ENCODE measurements at places on chromosomes 4 and X.

DNA sequence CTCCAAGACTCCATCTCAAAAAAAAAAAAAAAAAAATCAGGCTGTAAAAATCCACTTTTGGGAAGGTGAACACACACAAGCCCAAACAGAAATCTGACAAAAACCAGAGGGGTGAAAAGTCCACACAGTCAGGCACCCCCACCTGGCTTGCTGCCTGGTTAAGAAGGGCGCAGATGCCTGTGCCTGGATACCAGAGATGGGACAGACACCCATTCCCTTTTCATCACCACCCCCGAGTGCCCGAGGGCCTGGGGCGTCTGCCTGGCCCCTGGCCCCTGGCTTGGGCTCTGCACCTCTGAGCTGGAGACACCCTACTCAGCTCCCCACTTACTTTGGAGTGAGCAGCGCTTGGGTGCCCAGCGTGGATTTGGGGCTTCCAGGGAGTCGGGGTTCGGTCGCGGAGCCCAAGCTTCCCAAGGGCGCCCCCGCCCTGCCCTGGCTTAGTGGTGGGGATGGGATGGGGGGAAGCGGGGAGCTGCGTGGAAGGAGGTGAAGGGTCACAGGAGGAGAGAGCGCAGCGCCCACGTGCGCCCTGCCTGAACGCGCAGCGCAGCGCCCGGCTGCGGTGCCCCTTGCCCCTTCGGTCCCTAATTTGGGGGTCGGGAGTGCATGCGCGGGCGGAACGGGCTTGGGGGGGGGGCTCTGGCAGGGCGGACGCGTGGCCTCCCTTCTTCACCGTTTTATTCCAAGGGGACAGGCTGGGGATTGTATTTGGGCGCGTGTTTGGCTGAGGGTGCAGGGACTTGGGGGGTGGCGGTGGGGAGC is 11.3 kb downstream of the SHOX start:
- DNase-seq: no peak

GRCh38 chrX:133849676-133850075 is 135.7 kb downstream of the GPC3 start:
- no peak for DNase-seq

GRCh38 chr4:24473309-24473721 is 111.0 kb downstream of the DHX15 start:
- DNase-seq: peak; percentile 57

- no peak for DNase-seq
Measured at GRCh38 chrX:97563531-97564133, 679.9 kb downstream of the RPA4 start.

DNA sequence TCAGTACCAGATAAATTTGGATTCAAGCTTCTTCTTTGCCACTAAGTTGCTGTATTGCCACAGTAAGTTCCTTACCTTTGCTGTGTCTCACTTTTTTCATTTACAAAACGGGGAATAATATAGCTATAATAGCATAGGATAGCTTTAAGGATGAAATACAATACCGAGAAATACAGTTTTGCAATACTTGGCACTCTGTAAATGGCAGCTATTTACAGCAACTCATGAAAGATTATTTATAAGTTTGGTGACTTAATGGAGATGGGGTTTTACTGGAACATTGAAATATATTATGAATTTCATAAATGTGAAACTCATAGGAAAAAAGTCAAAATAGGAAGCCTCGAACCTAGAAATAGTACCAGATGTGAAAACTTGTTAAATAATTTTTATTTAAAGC is 27.6 kb downstream of the ANXA10 start:
- no peak for DNase-seq

GRCh38 chr4:183130328-183131155 is 31.5 kb downstream of the WWC2 start:
- DNase-seq: no peak

- no peak for DNase-seq
Measured at GRCh38 chr4:11111876-11112275, 316.8 kb downstream of the HS3ST1 start.

DNA sequence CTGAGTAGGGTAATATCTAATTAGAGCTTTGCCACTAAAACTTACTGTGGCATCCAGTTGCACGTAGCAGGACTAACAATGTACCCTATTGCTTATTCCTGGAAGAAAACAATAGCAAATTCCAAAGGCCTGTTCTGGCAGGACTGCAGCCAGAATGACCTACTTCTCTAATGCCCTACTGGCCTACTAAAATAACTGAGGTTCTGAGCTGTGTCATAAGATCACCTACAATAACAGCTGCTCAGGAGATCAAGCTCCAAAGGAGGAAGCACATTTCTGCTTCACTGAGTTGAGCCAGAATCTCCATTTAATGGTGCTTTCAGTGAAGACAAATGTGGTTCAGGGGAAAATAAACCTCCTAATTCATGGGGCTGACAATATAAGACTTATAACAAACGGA is 42.2 kb upstream of the CXCL8 start:
- no peak for DNase-seq

DNA sequence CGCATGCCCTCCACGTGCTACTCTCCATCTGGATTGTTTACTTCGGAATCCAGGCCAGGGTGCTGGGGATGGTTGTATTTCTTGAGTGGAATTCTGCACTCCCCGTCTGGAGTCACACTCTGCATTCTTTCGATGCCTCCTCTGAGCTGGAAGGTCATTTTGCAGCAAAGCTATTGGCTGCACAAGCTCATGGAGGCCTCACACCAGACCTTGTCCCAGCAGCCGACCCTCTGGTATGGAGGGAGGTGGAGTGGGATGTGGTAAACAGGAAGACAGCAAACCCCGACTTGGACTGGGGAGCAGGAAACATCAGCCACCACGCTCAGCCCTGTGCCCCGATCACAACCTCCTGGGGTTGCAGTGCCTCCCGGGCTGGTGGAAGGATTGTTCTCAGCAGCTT is 225.3 kb upstream of the LNX1 start:
- no peak for DNase-seq

DNA sequence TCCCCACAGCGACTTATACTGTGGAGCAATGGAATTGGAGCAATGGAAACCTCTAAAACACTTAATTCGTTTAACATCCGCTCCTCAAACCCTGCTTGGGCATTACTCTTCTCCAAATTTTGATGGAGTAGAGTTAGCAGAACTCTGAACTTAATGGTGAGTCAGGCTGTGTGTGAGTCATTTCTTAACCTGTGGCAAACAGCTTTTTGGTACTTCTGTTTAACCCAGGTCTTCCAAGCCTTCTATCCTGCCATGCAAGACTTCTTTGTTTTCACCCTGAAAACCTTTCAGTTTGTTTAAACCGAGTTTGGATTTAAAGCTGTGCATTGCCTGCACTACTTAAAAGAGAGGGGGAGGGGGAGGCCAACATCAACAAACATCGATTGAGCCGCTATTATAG is 3.6 kb upstream of the AMOT start:
- no peak for DNase-seq

DNA sequence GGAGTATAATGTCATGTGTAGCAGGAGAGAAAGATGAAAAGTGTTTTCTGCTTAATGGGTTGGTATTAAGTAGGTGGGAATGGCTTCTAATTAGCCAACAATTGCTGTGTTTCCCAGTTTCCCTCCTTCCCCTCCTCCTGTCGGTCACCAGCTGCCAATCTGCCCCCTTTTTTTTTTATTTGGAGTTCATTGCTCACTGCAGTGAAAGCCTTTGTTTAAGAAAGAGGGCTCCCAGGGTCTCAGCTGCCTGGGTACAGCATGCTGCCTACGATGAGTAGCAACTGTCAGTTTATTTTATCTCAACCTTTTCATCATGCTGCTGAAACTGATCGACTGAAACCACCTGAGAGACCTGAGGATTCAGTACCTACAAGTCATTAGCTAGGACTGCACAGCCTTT is 149.0 kb downstream of the POU4F2 start:
- no peak for DNase-seq

- peak; percentile 73 for DNase-seq
Measured at GRCh38 chr4:105147553-105148161, 981 bp downstream of the TET2 start.

GRCh38 chr4:147929746-147930145 is 197.9 kb downstream of the ARHGAP10 start:
- no peak for DNase-seq

DNA sequence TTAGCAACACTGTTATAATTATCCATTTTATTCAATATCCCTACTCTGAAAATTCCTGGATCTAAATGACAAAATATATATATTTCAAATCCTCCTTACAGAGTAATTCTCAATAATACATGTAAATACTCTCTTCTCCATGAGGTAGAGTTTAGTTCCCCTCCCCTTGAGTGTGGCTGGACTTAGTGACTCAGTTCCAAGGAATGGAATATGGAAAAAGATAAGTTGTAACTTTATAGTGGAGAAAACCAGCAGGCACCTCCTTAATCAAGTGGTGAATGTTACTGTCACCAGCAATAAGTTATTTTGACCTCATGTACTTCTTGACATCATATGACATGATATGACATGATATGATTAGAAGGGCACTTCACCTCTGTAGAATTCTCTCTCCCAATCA is 302.0 kb downstream of the RAB28 start:
- no peak for DNase-seq

GRCh38 chr4:159278399-159278798 is 175.5 kb downstream of the RAPGEF2 start:
- DNase-seq: no peak

DNA sequence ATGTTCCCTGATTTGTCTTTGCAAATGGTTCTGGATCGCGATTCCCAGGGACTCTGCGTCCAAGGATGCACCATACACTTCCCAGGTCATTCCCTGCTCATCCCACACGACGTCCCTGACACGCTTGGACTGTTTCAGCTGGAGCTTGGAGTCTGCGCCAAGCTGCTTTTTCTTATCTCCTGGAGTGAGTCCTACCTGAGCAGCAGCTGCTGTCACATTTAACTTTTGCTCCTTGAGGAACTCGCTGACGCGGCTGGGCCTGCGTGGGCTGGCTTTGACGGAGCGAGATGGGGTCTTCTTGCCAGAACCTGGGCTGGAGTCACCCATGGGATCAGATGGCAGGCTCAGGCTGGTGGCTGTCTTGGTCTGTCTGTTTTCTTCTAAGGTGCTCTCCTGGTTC is 59.6 kb downstream of the GPRIN3 start:
- DNase-seq: no peak

DNA sequence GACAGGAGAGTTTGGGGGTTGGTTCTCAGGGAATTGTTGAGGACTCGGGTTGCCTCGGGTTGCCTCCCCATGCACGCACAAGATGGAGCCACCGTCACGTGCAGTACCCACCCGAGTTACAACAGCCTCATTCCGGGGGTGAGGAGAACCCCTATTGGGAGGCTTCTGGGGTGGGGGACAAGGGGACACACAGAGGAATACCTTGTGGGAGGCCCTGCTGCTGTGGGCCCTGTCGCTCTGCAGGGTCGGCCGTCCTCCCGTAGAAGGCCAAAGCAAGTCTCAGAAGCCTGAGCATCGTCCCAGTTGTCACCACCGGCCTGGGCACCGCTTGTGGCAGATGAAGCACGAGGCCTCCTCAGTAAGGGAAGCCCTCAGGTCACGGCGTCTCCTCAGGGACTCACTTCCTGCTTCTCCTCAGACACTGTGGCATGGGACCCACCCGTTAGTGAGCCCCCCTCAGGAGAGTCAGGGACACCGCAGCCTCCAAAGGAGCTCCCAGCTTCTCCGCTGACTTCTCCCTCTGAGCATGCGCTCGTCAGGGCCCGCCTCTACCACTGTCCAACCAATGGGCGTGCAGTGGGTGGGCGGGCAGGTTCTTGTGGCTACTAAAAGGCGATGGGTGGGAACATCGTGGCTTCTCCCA is at the start of gene CT55:
TSS of gene CT55 (minus strand) at position 522 of the 643 bp plus-strand sequence. CDS start at position 295, 227 bp downstream.
- no peak for DNase-seq

- DNase-seq: no peak
Measured at GRCh38 chr4:80060804-80061203, 12.2 kb downstream of the ANTXR2 start.

DNA sequence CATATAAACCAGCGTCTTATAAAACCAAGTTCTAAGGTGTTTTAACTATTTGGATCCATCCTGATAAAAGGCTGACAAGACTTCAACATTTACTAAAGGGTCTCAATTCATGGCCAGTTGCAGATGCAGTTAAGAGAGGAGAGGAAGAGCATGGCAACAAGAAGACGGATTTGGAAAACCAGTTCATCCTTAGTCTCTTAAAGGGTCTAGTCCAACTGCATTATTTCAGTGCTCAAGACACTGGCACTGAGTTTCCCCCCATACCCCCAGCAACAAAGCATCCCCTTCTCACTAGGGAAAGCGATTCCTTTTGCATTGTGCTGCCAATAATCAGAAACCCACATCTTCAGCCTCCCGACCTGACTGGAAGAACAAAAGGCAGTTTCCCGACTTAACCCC is 90.3 kb upstream of the TFDP3 start:
- DNase-seq: no peak

DNA sequence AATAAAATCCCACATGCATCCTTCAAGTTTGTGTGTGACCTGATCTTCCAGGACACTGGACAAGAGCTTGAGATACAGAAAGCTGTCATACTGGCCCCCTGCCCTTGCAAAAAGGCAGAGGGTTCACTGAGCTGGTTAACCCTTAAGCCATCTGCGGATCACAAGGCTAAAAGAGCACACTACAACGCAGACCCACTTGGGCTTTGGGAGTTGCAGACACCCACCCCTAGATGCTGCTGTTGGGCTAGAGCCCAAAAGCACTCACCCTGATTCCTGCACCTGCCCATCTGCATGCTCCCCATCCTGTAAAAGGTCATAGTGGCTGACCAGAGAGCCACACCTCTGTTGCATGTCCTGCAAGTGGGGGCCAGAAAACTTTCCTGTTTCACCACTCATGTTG is 51.1 kb downstream of the TXK start:
- DNase-seq: no peak
